Stimulated activated CD4-positive, alpha-beta T cell treated with anti-CD3 and anti-CD28 coated beads, Interleukin-1b, Interleukin-23, amount 100 ng/mL, for 1 hour (primary cell): ENCODE measurements at places on chromosomes 5 and 9.

GRCh38 chr9:132240841-132241482 lies 79.1 kb downstream of the NTNG2 start:
- DNase-seq, result peak; percentile 100

DNA sequence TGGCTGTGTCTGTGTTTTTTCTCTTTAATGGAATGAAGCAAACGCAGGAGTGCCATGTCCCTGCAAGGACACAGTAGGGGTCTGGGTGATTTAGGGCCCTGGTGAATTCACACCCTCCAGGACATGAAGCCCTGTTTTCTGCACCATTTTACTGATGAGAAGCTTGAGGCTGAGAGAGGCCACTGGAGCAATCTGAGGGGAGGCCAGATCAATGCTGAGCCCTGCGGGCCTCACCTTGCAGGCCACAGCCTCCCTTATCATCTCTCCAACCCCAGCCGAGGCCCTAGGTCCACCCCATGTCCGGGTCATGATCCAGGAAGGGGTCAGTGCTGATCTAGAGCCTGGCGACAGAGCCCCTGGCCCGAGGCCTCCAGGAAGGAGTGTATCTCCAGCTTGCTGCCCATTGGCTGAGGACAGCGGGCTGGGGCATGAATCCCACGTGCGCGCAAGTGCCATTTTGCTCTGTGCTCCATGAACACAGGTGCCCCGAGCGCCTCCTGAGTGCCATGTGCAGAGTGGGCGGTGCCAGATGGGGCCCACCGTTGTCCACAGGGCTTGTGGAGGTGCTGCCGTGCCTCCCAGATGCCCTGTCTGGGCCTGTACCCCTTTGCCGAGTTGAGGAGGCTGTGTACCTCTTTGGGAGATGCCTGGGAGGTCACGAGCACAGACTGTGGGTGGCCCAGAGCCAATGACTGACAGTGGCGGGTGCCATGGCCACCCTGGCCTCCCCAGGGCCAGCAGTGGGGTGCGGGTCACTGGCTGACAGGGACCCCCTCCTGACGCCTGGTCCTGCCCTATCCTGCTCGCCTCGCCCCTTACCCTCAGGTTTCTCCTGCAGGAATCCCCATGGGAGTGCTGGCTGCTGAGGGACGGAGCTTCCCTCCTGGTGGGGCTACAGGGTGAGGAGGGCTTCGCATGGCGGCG lies 32.3 kb upstream of the LPCAT1 start:
- no peak for DNase-seq

GRCh38 chr5:102068870-102069269 lies 227.2 kb downstream of the SLCO4C1 start:
- no peak for DNase-seq

DNA sequence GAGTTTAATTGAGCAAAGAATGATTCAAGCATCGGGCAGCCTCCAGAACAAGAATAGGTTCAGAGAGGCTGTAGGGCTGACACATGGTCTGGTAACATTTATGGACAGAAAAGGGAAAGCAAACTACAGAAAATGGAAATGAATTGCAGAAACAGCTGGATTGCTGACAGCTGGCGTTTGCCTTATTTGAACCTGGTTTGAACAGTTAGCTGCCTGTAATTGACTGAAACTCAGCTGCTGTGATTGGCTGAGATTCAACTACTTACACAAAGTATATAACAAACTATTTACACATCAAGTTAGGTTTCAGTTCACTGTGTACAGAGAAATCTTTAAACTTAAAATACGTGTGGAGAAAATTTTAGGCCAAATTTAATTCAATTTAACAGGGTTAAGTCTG lies 441.7 kb downstream of the PRELID2 start:
- no peak for DNase-seq

DNA sequence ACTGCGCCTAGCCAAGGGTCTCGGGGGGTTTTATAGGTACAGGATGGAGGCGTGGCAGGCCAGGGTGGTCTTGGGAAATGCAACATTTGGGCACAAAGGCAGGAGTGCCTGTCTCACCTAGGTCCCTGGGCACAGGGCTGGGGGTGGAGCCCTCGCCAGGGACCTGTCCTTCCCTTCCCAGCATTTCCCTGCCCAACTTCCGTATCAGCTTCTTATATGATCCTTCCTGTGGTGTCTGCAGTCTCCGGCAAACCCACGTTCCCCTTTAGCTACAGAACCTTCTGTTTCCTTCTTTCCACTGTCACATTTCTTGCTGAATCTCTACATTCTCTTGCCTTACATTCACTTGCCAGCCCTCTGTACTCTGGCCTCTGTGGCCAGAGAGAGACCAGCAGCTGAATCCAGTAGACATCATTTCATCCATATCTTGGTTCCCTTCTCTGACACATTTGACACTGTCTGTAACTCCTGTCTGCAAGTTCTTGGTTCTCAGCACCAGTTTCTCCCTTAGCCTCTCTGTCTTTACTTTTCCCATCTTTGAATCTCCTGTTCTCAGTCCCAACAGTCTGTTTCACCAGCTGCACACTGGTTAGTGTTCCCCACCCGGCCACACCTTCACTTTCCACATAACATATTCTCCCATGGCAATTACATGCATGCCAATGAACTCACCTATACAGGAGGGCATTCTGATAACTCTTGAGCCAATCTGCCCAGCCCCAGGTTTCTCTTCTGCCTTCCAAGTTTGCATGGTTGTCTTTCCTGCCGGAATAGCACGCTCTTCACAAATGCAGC lies 134.7 kb upstream of the ZNF608 start:
- no peak for DNase-seq

- DNase-seq, result no peak
Measured at GRCh38 chr9:127803507-127804352, 1.0 kb downstream of the FPGS start.

- DNase-seq, result no peak
Measured at GRCh38 chr5:150120617-150121447, 34.5 kb upstream of the CSF1R start.

GRCh38 chr5:14831006-14831338 lies 40.6 kb downstream of the ANKH start:
- no peak for DNase-seq

- no peak for DNase-seq
Measured at GRCh38 chr5:33049842-33050241, 338.7 kb downstream of the NPR3 start.

DNA sequence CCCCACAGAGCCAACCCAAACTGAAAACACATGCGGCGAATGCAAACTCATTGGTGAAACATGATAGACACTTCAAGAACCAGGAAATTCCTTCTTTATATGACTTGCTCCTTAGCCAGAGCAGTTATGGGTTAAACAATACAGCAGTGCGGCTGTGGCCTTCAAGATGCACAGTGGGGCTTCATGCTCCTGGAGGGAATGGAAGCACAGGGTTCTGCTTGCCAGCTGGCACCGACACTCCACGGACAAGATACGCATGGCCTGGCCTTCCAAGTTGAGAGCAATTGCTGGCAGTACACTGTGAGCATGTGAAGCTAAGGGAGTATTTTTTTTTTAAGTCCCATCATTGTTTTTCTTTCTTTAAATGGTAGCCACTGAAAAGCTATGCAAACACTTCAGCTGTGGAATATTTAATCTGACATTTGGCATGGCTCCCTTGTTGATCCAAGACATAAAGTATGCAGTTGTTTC lies 451.6 kb upstream of the CD180 start:
- no peak for DNase-seq

- DNase-seq, result no peak
Measured at GRCh38 chr5:691817-692528, 1.2 kb downstream of the TPPP start.

GRCh38 chr9:18726546-18726945 lies 252.6 kb downstream of the ADAMTSL1 start:
- DNase-seq, result no peak

GRCh38 chr9:115980502-115980901 lies 173.1 kb upstream of the PAPPA start:
- no peak for DNase-seq

DNA sequence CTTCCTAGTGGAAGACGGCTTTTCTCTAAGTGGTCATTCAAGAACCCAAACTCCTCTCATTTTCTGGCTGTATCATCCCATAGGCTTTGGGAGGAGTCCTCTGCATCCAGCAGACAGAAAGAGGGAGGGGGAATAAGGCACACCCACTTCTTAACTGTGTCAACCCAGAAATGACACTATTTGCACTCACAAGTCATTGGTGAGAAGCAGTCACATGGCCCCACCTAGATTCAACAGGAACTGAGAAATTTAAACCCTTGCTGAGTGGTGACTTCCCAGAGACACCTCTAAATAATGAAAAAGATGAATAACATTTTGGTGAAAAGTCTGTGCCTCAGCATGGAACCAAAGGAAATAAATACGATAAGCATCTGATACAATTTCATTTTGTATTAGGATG lies 120.0 kb downstream of the MCTP1 start:
- no peak for DNase-seq

GRCh38 chr5:115168829-115169486 lies 750 bp downstream of the TRIM36 start:
- no peak for DNase-seq

DNA sequence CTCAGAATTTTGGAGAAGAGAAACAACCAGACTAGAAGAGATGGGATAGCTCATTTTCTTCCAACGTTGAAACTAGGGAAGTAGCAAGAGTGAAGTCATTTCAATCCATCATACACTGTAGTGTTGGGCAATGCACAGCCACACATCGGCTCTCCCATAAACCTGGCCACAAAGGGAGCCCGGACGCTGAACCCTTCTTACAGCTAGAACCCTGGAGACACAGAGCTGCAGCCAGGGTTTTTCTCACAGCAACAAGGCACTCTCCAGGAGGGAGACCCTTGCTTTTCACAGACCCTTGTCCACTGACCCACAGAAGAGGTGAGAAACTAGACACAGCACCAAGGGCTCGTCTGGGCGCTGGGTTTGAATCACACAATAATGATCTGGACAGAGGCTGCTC lies 101.4 kb upstream of the FSTL4 start:
- no peak for DNase-seq

GRCh38 chr5:68447136-68447929 lies 231.8 kb downstream of the PIK3R1 start:
- DNase-seq, result no peak

DNA sequence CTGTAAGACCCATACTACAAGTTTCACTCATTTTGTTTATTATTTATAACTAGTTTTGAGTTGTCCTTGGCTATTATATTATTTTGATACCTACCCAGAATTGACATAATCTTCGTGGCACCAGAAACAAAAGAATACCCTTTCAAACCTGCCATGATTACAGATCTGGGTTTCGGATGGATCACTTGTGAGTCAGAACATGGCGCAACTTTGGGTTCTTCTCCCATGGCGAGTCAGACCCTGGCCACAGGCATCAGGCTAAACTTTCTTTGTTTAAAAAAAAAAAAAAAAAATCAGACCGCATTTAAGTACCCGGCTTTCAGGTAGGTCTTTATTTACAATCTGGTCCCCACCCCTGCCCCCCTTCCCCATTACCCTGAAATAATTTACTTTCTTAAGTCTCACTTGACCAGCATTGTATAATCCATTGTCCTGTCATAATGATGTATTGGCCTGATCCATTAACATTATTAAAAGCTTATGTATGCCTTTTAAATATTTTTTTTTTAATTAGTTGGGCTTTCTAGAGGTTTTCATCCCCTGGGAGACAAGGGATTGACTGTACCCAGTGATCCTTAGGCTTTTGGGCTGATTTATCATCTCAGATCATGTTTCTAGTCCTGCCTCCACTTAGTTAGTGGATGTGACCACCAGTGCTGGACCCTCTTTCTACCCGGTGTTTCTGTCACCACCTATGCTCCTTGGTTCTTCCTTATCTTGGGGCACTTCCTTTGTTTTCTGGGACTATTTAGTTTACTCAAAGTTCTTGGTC lies 43.9 kb downstream of the F2RL2 start:
- DNase-seq, result no peak

GRCh38 chr5:32123889-32124676 lies 50.0 kb downstream of the GOLPH3 start:
- no peak for DNase-seq

DNA sequence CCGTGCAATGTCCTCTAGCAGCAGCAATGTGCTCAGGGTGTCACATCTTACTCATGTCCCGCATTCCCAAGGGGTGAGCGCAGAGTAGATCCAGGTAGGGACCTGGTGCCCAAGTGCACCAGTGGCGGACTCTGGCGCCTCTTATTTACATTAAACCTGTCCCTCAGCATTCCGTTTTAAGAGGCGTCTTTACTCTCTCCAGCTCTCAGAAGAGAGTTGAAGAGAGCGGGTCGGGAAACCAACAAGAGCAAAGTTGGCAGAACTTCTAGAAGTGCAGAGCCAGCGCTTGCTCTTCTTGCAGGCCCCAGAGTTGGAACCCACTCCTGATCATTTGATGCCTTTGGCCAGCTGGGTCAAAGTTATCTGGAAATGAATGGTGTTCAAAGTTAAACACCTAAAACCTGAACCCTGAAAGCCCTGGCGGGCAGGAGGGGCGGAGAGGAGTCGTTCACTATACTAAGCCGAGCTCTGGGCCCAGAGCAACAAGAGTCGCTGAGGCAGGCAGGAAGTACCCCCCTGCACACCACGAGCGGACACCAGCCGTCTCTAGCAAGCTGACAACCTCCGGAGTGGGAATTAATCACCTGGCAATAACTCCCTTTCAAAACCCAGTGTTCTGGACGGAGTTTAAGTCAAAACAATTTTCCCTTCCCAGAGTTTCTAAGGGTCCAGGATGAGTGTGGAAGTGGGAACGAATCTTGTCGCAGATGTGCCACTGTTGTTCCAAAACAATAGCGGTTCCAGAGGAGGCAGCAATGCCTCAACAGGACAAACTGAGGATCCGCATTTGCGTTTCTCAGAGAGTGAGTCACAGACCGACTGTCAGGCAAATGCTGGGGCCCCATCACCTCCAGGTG lies 122.8 kb downstream of the TMEM161B start:
- no peak for DNase-seq

- DNase-seq, result no peak
Measured at GRCh38 chr5:37400501-37400900, 21.4 kb downstream of the WDR70 start.

GRCh38 chr9:133009906-133010582 lies 20.8 kb upstream of the GTF3C5 start:
- DNase-seq, result no peak

DNA sequence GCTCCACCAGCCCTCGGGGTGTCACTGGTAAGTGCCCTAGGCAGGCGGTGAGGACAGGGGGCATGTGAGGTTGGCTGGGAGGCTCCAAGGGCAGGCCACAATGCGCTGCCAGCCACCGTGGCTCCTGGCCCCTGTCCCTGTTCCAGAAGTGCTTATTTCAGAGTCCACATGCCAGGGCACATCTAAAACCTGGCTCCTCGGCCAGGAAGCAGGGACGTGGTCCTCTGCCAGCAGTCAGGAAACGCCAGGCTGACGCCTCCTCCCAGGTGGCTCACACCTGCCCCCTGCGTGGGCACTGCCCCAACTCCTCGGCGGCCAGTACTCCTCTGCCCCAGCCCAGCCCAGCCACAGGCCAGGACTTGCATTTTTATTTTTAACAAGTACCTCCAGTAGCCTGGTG lies 68.5 kb downstream of the SECISBP2 start:
- no peak for DNase-seq

GRCh38 chr5:158039441-158039840 lies 180.5 kb upstream of the CLINT1 start:
- no peak for DNase-seq

- no peak for DNase-seq
Measured at GRCh38 chr5:176803943-176804498, 6.3 kb upstream of the UNC5A start.

GRCh38 chr5:35145012-35145411 lies 85.3 kb downstream of the PRLR start:
- no peak for DNase-seq
